ENCODE measurements at places on chromosomes 7 and 10.

- DNase-seq: no peak
Measured at GRCh38 chr10:70320751-70321150, 36.9 kb upstream of the NPFFR1 start.

DNA sequence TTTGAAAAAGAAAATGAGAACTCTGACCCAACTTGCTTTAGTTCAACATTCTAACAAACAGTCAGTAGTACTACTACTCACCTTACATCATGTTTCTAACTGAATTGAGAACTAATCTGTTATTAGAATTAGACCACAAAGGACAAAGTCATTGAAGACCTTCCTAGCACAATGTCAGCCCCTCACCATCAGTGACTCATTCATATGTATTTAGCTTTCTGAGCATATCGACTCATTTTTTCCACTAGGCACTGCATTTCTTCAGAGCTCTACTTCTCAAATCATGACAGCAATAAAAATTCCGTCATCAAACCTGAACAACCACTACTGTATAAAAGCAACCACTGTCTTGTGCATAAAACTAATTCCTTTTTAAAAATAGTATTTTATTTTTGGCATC, 4.4 kb upstream of the LRRN3 start:
- no peak for DNase-seq

GRCh38 chr10:133278577-133279265, 2.1 kb upstream of the ADAM8 start:
- DNase-seq: no peak

GRCh38 chr10:101938305-101939007, 94.9 kb upstream of the KCNIP2 start:
- DNase-seq: no peak

DNA sequence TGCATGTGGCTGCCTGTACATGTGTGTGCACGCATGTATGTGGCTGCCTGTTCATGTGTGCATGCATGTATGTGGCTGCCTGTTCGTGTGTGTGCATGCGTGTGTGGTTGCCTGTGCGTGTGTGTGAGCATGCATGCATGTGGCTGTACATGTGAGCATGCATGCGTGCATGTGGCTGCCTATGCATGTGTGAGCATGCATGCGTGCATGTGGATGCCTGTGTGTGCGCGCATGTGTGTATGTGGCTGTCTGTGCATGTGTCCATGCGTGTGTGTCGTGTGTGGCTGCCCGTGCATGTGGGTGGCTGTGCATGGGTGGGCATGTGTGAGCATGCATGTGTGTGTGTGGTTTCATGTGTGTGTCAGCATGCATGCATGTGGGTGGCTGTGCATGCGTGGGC, 218.3 kb downstream of the ELFN1 start:
- DNase-seq: no peak

GRCh38 chr7:28169230-28169629, 11.4 kb downstream of the JAZF1 start:
- no peak for DNase-seq

DNA sequence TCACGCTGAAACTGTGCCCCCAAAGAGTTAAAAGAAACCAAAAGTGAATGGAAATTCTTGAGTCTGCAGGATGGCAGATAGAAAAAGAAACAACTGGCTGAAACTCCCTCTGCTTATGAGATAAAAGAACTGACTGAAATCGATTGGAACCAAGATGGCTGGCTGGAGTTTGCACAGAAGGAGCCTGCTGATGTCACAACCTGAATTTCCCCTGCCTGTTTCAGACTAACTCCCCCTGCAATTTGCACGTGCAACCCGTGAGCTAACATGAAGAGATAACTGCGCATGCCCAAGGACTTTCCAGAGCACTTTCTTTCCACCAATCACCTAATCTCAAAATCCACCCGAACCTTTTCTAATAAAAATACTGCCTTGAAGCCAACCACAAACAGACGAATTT, 435.5 kb downstream of the CALN1 start:
- no peak for DNase-seq

- DNase-seq: peak; percentile 74
Measured at GRCh38 chr7:88092676-88092999, 127.2 kb downstream of the SRI start.

- DNase-seq: no peak
Measured at GRCh38 chr7:135386776-135387175, 123.1 kb downstream of the CNOT4 start.

- DNase-seq: no peak
Measured at GRCh38 chr10:104144931-104145330, 23.0 kb downstream of the SFR1 start.

DNA sequence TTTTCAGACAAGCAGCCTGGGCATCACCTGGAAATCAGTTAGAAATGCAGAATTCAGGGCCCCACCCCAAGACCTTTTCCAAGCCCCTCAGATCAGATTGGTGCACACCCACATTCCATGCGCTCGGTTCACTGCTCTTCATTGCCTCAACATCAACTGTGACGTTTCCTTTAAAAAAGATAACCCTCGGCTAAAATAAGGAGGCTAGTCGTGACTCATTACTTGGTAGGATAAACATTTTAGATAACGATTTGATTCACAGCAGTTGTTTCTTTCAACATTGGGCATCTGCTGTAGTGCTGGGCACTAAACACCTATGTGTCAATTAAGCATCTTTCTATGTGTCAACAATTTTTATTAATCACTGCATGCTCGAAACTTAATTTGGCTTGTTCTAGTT, 191.1 kb upstream of the LRGUK start:
- DNase-seq: no peak

DNA sequence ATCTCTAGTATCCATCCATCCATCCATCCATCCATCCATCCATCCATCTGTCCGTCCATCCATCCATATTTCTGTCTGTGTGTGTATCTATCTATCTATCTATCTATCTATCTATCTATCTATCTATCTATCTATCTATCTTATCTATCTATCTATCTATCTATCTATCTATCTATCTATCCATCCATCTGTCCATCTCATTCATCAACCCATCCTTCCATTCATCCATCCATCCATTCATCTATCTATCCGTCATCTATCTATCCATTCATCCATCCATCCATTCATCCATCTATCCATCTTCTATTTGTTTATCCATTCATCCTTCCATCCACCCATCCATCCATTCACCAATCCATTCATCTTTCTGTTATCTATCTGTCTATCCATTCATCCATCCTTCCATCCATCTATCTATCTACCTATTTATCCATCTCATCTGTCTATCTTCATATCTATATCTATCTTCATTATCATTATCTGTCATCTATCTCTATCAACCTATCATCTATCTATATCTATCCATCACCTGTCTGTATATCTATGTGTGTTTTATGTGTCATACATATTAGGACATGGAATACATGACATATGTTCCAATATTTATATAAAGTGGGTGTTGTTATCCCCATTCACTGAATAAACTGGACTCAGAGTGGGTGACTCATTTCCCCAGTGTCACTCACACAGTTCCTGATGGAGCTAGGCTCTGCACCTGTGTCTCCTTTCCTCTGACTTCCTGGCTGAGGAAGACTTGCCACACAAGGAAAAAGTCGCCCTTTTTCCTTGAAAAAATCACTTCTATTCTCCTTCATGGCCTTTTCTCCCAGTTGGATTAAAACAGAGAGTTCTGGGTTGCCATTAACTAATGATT, 200.1 kb downstream of the CCDC3 start:
- no peak for DNase-seq

GRCh38 chr7:49692516-49692915, 80.9 kb upstream of the VWC2 start:
- DNase-seq: no peak

DNA sequence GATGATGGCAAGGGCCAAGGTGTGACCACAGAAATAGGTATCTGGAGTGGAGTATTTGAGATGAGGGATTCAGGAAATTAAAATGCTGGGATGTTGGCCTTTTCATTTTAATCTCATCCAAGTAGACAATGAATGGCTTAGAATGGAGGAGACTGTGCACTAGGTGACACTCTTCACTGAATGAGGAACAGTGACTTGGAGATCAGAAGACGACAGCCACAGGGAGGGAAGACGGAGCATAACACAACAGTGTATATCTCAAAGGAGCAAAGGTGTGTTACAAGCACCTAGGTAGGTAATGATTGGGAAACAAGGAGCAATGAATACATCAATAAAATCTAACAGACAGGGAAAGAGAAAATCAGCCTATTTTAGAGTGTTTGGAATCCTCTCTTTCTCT, 4.1 kb upstream of the TAX1BP1 start:
- DNase-seq: no peak

DNA sequence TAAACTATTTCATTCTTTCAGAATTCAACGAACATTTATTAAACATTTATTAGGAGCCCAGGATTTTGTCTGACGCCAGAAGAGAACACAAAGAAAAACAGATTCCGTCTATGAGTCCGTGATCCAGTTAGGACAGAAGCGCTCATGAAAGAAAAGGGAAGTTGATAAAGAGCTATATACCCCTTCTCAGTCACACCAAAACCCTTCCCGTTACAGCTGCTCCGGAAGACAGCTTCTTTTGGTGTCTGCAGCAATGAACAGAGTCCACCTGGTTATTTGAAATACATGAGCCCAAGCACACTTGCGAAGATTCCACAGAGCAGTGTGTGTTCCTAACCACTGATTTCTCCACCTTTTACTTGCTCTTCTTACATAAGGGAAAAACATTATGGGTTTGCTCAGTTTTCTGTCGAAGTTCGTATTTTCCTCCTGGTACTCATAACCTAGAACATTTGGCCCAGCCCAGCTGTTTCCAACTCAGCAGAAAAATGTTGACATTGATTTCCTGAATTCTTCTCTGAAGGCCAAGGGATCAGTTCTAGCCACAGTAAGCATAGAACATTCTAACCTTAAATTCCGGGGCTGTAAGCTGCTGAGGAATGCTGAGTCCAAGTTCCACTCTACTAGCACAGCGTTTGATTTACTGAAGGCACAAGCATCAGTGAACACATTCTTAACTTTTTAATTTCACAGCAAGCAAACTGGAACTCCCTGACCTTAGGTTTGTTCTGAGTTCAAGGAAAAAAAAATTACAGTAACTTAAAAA, 206.5 kb downstream of the SORCS1 start:
- peak; percentile 19 for DNase-seq

GRCh38 chr7:40276061-40276460, 141.3 kb downstream of the SUGCT start:
- DNase-seq: no peak

DNA sequence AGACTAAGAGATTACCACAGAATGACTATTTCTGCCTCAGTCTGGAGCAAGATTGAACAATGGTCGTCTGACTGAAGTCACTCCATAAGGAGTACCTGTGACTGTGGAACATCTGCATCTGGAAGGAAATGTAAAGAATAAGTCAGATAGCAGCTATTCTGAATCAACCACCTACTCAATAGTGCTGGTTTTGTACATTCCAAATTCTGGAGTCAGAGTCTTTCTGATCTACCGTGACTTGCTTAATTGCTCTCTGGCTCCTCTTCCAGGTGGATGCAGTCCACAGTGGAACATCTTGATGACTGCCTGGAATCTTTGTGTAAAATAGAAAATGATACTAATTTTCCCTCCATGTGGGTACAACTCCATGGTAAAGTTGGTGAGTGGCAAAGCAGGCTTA, 156.3 kb upstream of the SEMA3C start:
- DNase-seq: no peak

- no peak for DNase-seq
Measured at GRCh38 chr10:45075826-45076380, 75.2 kb downstream of the ZNF22 start.

DNA sequence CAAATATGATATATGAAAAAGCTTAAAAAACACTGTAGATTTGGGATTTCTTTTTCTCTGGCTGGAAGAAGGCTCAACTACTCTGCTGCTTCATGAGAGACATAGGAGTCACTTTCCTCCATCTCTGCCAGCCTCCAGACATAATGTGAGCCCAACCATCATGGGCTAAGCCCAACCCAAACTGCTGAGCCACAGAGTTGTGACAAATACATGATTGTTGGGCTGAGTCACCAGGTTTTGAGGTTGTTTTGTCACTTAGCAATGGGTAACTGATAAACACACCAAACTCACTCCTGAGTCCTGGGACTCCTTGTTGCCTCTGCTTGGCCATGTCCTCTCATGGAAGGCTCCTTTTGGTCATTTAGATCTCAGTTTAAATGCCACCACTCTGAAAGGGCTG, 381.8 kb upstream of the FZD8 start:
- no peak for DNase-seq

DNA sequence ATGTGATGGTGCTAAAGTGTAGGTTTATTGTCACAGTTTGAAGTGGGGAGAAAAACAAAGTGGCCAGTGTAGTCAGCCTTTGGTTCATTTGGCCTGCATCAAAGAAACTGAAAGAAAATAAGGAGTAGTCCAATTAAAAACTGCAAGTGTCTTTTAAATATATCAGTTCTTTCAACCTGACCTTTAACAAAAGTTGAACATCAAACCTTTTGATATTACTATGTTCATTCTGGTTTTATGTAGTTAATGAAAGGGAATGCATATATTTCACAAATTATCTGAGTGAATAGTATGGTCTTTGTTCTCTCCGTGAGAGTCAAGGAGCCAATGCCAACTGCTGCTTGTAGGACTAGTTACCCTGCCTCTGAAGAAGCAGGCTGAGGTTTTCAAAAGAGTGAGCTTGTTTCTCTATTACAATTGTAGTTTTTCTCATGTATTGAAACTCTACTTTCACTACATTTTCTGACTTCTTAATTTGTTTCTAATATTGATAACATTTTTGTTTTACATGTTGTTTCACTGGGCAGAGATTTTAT, 1160.8 kb upstream of the LRRTM3 start:
- DNase-seq: no peak

GRCh38 chr10:46516660-46517416, 39.6 kb downstream of the GPRIN2 start:
- no peak for DNase-seq

DNA sequence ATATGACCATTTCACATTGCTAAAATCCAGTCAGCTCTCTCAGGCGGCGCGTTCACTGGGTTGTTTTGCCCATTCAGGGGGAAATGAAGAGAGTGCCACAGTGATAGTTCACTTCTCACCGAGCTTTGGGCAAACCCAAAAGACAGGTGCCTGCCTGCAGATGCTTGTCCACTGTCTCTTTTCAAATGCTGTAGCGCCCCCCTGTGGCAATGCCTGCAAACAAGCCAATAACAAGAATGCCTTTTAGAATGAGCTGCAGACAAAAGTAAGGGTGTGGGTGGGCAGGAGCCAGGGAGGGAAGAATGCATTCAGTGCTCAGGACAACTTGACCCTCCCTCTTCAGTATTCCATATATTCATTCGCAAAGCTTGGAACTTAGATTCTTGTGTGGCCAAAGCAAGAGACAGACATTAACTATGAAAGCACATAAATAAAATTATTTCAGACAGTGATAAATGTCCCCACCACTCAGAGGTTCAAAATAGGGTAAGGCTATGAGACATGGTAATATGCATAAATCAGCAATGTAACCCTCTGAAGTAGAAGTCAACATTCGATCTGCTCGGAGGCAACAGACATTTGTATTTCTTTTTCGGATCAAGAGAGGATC, 86.9 kb downstream of the JAZF1 start:
- peak; percentile 72 for DNase-seq

DNA sequence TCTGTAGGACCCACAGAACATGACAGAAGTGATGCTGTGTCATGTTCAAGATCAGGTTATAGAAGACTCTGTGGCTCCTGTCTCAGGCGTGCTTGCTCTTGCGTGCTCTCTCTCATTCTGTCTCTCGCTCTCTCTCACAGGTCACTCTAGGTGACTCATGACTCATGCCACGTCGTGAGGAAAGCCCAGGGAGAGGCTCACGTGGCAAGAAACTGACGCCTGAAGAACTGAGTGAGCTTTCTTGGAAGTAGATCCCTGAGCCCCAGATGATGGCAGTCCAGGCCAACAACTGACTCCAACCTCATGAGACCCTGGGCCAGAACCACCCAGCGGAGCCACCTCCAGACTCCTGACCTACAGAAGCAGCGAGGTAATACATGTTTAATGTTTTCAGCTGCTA, 103.3 kb downstream of the DNMBP start:
- no peak for DNase-seq

GRCh38 chr7:101299511-101300464, 21.8 kb downstream of the IFT22 start:
- DNase-seq: peak; percentile 39
